Dermis microvascular lymphatic vessel endothelial cell (primary cell): ENCODE measurements at places on chromosomes 2 and 18.
A peak's percentile ranks its signal among the peaks of the same experiment; 100 is the strongest.

GRCh38 chr18:26667046-26667445 is 118.7 kb upstream of the KCTD1 start:
- no peak for DNase-seq

GRCh38 chr2:84102274-84102673 is 356.8 kb downstream of the SUCLG1 start:
- no peak for DNase-seq

DNA sequence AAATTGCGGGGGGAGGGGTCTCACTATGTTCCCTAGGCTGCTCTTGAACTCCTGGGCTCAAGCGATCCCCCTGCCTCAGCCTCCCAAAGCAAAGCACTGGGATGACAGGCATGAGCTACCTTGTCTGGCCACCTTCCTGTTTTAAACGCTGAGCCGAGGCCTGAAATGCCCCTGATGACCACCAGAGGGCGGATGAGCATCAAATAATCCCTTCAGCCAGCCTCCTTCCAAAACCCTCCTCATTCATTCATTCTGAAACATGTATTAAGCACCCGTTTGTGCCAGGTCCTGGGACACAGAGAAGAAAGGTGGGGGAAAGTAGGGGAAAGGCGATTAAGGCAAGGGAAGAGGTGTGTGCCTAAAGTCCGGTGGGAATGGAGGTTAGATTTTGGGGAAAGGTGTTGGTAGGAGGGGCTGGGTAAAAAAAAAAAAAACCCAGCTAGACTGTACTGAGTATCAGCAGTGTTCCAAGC is 30.7 kb upstream of the PTMA start:
- DNase-seq, result peak; percentile 86

DNA sequence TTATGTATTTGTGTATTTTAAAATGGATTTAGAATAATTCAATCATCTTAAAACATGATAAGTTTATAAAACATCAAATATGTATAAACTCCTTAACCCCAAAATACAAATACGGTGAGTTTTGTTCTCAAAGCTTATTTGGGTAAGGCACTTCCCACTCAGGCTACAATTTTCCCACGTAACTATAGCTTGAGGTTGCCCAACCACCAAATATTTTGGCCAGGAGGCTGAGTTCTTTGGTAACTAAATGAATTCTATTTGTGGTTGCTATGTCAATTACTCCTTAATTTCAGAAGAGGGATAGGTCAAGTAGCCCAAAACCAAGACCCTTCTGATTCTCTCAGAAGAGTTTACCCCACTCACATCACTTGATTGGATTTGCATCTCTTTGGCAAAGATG is 70.4 kb downstream of the MYL12B start:
- no peak for DNase-seq

- no peak for DNase-seq
Measured at GRCh38 chr2:41871080-41871479, 176.7 kb upstream of the PKDCC start.

DNA sequence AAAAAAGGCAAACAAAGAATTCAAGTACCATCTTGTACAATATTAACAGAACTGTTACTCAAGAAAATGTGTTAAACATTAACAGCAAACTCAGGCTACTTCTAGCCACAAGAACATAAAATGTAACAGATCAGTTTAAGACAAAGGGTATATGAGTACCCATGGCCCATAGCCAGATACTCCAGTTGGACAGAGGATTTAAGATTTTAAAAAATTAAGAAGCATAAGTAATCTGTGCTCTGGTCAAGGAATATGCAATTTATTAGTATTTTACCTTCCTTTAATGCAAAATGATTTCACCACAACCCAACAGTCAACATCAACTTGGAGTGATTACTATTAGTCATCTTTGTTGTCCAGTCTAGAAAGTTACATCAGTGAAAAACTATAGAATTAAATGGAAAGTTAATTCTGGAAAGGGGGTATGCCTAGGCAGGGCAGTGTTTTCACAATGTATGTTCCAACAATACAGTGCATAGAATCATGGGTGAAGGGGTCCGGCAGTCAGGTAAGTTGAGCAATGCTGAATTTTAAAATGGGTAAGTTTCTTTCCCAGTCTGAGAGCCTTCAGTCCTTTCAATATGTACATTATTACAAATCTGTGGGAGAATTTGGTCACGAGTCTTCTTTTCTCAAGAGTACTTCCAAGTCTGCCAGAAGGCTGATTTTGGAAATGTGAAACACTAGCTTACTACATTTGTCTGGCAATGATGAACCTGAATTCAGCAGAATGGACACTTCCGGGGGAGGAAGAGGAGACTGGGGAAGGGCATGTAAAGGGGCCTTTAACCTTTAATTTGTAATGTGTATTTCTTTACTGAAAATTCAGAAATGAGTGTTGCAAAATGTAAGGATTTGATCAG is 34.5 kb downstream of the SFT2D3 start:
- DNase-seq, result no peak

DNA sequence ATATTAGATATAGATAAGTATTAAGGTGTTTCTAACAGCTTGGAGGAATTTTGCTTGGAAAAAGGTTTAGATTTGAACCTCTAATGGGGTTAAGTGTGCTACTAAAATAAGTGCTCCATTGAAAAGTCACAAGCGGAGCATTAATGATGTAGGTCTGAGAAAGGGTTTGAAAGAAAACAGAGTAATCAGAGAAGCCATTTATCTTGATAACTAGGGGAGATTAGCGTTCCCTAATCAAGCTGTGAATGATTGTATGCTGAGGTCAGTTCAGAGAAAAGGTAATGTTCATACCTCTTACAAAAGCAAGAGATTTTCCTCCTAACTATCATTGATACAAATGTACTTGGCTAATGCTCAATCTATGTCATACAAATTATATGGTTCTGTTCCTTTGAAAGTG is 1.5 kb downstream of the ARHGAP25 start:
- no peak for DNase-seq

- no peak for DNase-seq
Measured at GRCh38 chr2:205161156-205161839, 521.0 kb upstream of the NRP2 start.

GRCh38 chr2:240968731-240969624 is 29.4 kb upstream of the SNED1 start:
- DNase-seq, result no peak

GRCh38 chr2:172211512-172211911 is 108.8 kb upstream of the DLX2 start:
- no peak for DNase-seq

GRCh38 chr2:75068546-75068945 is 110.1 kb downstream of the POLE4 start:
- no peak for DNase-seq

DNA sequence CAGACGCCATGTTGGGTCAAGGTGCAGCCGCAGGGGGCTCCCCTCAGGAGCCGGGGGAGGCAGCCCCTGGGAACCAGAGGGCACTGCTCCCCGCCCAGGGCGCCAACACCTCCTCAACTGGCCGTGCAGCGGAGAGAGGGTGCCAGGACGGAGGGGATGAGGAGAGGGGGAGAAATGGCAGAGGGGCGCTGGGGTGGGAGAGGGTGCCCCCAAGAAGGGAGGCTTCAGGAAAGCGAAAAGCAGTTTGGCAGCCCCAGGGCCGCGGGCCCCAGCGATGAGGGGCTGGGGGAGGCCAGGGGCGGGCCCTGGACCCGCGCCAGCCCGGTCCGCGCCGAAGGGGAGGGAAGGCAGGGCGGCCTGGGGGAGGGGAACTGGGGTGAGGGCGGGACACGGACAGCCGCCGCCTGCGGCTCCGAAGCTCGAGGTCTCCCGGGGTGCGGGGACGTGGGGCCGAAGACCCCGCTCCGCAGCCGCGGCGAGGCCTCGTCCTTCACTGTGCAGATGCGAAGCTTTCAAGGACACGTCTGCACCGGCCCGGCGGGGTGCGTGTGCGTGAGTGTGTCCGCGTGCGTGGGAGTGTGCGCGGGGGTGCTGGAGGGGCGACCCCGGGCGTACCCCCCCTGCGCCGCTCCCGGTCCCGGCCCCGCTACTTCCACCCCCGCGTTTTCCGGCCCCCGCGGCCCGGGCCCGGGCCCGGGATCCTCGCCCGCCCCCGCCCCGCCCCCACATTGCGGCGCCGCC is 1.4 kb downstream of the DNMT3A start:
- no peak for DNase-seq

DNA sequence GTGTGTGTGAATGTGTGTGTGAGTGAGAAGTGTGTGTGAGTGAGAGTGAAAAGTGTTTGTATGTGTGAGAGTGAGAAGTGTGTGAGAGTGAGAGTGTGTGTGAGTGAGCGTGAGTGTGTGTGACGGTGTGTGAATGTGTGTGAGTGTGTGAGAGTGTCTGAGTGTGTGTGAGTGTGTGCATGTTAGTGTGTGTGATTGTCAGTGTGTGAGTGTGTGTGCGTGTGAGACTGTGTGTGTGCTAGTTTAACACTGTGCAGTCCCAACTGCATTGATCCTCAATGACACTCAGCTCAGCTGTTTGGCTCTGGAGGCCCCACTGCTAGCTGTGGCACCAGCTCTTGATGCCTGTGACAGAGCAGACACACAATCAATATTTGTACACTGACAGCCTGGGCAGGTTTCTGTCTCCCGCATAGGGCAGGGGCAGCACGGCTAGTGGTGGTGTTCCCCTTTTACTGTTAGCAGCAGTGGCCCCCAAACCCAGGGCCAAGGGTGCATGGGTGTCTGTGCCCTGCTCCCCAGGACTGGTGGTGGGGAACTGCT is 135.0 kb downstream of the INHBB start:
- no peak for DNase-seq

- DNase-seq, result no peak
Measured at GRCh38 chr2:32622570-32623310, 5.1 kb upstream of the TTC27 start.

DNA sequence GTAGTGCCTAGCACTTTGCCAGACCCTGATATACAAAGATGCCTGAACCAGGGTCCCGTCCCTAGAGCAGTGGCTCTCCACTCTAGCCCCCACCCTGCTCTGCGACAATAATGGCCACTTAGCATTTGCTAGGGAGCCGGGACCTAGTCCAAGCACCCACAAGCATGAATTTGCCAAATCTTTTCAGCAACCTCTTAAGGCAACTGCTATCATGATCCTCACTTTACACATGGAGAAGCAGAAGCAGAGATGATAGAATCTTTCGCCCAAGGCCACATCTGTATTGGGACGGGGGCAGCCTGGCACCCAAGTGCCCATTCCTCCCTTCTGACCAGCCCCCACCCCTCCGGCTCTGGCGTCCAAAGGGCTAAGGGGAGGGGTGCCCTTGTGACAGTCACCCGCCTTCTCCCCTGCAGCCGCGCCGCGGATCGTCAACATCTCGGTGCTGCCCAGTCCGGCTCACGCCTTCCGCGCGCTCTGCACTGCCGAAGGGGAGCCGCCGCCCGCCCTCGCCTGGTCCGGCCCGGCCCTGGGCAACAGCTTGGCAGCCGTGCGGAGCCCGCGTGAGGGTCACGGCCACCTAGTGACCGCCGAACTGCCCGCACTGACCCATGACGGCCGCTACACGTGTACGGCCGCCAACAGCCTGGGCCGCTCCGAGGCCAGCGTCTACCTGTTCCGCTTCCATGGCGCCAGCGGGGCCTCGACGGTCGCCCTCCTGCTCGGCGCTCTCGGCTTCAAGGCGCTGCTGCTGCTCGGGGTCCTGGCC is 13.0 kb downstream of the SIGLEC15 start:
- no peak for DNase-seq

DNA sequence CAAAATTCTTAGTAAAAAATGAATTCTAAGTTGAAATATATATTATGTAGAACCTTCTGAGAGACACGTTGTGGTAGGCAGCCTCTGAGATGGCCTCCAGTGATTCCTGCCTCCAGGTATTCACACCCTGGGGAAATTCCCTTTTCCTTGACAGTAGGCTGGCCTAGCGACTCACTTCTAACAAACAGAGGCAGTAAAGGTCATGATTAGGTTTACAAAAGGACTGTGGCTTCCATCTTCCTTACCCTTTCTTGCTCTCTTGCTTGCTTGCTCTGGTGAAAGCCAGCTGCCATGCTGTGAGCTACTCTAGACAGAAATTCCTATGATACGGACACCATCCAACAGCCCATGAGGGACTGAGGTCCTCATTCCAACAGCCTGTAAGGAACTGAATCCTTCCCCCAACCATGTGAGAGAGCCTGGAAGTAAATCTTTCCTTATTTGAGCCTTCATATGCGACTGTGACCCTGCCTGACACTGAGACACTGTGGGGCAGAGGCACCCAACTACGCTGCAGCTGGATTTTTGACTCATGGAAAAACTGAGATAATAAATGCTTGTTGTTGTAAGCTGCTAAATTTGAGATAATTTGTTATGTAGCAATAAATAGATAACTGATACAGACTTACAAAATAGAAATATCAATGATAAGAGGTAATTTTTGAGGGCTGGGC is 32.7 kb upstream of the SERTAD2 start:
- no peak for DNase-seq

DNA sequence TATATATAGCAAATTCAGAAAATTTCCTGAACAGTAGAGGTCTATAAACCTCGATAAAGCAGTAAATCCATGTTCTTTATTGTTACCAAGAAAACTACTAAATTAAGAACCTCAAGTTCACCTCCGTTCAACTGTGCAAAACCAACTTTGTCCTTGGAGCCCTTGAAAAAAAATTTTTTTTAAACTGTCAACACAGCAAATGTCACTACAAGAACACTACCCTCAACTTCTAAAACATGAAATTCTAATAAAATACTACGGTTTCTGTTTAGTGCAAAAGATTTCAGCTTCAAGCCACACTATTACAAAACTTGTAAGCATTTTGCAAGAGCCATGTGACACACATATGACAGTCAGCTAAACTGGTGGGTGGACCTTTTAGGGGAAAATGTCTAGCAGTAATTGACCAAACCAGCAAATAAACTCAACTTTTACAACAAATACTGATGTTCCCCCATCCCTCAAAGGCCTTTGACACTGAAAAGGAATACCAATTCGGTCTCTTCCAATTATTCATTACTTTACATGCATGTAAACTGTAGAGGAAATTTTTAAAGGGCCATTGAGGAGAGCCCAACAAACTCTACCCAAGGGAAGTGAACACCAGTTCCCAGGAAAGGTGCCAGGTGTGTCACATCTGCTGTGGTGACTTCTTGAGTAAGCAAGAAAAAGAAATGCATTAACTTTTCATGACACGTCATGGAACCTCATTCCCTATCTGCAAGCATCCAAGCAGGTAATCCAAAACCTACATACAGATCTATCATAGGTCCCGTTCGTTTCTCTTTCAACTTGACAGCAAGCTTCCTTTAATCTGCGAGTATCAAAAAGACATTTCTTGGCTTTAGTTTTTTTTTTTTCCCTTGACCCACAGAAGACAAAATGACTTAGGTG is 1.4 kb downstream of the RAB1A start:
- DNase-seq, result no peak

- peak; percentile 70 for DNase-seq
Measured at GRCh38 chr2:85405201-85406059, 4.7 kb downstream of the CAPG start.

- no peak for DNase-seq
Measured at GRCh38 chr2:133737242-133737993, 169.2 kb upstream of the NCKAP5 start.

GRCh38 chr2:237411092-237411601 is 2.8 kb downstream of the COL6A3 start:
- no peak for DNase-seq

- DNase-seq, result no peak
Measured at GRCh38 chr2:158103411-158104012, 1.8 kb downstream of the UPP2 start.

GRCh38 chr2:48253301-48253700 is 276.7 kb upstream of the STON1 start:
- DNase-seq, result no peak

GRCh38 chr2:234398531-234398930 is 98.3 kb downstream of the ARL4C start:
- no peak for DNase-seq

GRCh38 chr2:67526283-67526682 is 129.2 kb downstream of the ETAA1 start:
- DNase-seq, result peak; percentile 57
